ENCODE measurements at places on chromosomes 3 and 15.

- no peak for DNase-seq
Observed at GRCh38 chr3:49121132-49121736, 611 bp upstream of the USP19 start.

- peak; percentile 62 for DNase-seq
Observed at GRCh38 chr15:82849556-82850512, 40.4 kb downstream of the WHAMM start.

DNA sequence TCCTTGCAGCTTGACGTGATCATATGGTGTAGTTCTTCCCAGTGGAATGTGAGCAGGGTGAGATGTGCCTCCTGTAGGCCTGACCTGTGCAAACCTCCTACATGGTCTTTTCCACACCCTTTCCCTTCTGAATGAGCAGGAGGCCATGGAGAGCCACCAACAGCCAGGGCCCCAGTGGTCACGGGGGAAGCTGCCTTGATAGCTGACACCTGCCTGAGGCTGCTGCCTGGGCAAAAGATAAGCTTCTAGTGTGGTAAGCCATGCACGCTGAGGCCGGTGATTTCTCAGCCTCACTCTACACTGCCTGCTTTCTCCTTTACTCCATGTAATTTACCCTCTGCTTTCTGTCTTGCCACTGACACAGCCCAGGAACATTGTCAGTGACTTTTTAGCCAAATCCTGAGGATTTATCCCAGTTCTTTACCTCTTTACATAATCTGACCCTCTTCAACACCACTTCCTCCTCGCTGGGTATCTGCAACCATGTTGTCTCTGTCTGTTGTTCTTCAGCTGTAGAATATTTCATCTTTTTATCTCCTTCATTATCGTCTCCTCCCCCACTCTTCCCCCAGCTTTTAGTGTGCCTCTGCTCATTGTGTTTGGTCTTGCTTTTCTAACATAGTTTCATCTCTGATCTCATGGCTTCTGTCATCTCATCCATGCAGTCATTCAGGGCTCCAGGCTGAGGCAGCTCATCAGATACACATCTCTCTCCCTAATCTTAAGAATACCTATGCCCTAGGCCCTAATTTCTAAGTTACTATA, 11.2 kb upstream of the KBTBD12 start:
- DNase-seq, result no peak

- no peak for DNase-seq
Observed at GRCh38 chr15:52788099-52788986, 1.8 kb downstream of the ONECUT1 start.

- DNase-seq, result no peak
Observed at GRCh38 chr3:194833114-194833910, 147.6 kb downstream of the FAM43A start.

- peak; percentile 73 for DNase-seq
Observed at GRCh38 chr3:154779571-154779970, 300.5 kb upstream of the MME start.

DNA sequence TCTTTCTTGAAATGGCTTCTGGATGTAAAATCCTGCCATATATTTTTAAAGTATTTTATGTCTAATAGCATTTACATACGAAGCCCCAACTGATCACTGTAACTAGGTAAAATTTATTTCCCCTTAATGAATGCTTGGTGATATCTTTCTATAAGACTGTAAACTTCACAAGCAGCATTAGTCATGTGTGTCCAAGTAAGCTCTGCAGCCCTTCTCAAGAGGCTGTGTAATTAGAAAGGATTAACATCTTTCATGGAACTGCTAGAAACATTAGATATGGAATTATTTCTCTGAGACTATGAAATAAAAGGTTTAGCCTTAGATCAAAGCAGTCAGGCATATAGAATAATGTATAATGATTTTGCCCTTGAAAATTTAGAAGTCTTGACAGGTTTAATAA, 143.3 kb downstream of the EPHA3 start:
- no peak for DNase-seq

DNA sequence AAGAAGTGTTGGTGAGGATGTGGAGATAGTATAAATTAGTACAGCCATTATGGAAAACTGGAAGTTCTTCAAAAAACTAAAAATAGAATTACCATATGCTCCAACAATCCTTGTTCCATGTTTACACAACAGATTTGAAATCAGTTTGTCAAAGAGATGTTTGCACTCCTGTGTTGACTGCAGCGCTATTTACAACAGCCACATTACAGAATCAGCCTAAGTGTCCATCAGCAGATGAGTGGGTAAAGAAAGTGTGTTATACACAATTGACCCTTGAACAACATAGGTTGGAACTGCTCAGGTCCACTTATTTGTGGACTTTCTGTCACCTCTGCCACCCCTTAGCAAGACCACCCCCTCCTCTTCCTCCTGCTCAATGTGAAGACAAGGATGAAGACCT, 34.7 kb downstream of the LMLN start:
- DNase-seq, result no peak

- DNase-seq, result no peak
Observed at GRCh38 chr15:35986191-35986721, 440.3 kb upstream of the DPH6 start.

- DNase-seq, result no peak
Observed at GRCh38 chr3:158640646-158641045, 3.7 kb upstream of the GFM1 start.

- peak; percentile 49 for DNase-seq
Observed at GRCh38 chr15:71051539-71051938, 63.7 kb upstream of the THSD4 start.

DNA sequence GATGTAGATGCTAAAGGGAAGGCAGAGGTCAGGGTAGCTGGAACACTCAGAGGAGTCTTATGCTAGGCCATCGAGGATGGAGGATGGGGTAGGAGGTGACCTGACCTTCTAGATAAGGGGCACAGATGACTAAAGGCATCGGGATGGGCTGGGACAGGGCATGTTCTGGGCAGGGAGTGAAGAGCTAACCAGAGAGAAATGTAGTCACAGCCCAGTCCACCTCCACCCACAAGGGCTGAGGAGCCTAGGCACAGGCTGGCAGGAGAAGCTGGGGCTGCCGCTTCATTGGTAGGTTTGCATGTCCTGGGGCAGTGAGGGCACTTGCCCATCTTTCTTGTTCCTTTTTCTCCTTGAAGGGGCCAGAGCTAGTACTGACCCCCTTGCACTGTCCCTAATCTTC, 12.6 kb downstream of the CLK3 start:
- DNase-seq, result no peak

DNA sequence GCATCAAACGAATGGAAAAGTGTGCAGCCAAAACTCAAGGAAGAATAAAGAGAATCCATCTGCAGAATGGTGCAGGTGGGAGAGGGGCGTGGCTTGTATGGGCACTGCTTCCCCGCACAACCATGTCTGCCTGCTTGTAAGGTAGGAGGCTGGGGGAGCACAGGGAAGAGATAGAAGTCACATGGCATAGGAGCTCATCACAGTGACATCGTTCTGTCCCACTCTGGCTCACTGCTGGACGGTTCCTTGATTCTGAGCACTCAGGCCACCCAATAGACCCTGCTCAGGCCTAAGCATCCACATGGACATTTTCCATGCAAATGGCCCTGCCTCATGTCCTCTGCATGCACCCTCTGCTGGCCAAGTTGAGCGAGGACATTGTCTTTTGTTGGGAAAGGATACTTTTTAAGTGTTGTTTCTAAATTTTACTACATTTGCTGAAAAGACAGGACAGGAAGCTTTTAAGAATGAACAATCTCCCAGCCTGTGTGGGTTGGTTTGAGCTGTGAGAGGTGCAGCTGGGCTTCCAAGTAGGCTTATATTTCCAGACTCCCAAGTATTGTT, 3.1 kb downstream of the MYLK start:
- DNase-seq, result peak; percentile 16

DNA sequence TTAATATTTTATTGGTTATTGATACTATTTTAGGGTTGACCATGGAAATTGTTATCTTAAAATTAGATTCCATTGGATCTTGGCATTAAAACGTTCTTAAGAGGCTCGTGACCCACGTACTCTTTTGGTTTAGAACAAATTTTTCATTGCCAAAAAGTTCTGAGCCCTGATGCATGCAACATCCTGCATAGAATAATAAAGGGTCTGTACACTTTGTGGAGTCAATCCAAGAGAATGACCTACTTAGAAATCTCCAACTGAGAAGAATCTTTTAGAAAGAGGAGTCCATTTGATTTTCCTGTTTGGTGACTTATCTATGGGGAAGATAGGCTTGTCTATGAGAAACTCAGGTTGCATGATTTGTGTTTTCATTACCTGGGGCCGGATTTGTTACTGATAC, 404.2 kb upstream of the RGMA start:
- no peak for DNase-seq

- DNase-seq, result no peak
Observed at GRCh38 chr15:81024265-81024872, 23.6 kb downstream of the TLNRD1 start.

GRCh38 chr3:148315756-148316155, 381.9 kb upstream of the AGTR1 start:
- no peak for DNase-seq

DNA sequence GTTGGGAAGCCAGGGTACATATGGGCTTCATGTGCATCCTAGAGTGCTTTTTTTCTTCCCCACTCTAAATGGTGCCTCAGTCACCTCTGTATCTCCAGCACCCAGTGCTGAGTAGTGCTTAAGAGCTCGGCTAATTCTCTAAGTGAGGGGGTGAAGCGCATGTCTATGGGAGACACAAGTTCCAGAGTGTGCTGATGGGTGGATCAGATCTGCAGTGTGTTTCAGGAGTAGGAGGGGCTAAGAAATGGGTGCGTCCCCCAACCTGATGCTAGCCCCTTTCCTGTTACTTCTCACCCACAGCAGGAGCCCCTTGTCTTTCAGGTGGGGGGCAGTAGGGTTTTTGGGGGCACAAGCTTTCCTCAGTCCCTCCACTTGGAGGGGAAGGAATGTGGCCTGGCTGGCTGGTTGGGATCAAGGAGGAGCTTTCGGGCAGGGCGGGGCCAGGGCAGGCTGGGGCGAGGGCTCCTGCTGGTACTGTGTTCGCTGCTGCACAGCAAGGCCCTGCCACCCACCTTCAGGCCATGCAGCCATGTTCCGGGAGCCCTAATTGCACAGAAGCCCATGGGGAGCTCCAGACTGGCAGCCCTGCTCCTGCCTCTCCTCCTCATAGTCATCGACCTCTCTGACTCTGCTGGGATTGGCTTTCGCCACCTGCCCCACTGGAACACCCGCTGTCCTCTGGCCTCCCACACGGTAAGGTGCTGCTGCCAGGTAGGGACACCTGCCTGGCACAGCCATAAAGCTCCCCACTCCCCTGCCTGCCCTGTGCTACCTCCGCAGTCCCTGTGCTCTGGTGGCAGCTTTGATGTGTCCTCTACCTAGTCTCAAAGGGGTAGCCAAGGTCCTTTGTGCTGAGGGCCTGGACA, at the start of gene IL17RE:
IL17RE (plus strand) TSS at position 477 of the 866 bp plus-strand sequence; CDS start at position 562, 85 bp downstream.
- DNase-seq, result no peak

DNA sequence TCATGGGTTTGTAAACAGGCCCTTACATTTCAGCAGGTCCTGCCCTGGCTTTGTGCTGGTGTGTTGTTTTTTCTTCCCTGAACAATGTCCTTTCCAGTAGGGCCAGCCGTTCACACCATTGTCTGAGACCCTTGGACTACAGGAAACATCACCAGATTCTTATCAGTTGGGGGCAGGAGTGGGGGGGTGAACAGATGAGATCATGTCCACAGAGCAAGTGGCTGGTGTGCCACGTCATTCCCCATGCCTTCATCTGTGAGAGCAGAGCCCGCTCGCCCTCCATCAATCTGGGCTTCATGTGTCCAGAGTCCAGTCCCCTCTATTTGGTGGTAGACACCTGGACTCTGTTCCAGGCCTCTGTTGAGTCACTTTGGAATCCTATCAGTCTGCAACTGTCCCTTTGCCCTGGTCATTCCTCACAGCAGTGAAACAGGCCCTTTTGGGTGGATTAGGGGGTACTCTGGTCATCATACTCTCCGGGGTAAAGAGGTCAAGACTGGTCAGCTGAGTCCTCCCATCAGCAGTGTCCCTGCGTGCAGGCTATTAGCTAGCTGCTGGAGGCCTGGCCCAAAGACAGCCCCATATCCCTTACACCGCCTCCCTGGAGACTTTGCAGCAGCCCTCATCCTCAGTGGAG, 15.0 kb downstream of the SEMA3G start:
- DNase-seq, result no peak
